ENCODE measurements at places on chromosomes 12 and 14. TPM values are rescaled to one million over a fixed set of nuclear protein-coding genes. Genes with fewer than 3 reads are reported as not detected.

The GRIN2B gene
- 1.5 TPM for total RNA-seq

The SERPINA10 gene
- total RNA-seq = 0.48 TPM

The EPYC gene
- total RNA-seq = not detected

The OTX2 gene
- not detected for total RNA-seq

DNA sequence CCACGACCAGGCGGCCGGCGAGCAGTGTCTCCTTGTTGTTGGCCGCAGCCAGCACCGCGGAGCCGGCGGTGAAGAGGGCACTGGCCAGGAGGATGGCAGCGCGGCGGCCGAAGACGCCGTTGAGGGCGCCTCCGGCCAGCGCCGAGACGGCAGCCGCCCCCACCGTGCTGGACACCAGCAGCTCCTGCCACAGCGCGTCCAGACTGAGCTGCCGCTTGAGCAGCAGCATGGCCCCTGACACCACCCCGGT lies 691 bp downstream of the SLC2A13 start:
- H3K4me3 ChIP-seq = peak overlapping the region; percentile 87
- no peak for DNase-seq
- peak overlapping the region; percentile 84 for H3K27ac ChIP-seq
- H3K27me3 ChIP-seq = no peaks in the 10 kb centered on the region

GRCh38 chr12:103930787-103931735 lies 851 bp downstream of the HSP90B1 start:
- DNase-seq = peak; percentile 42
- peak overlapping the region; percentile 66 for H3K4me3 ChIP-seq
- H3K36me3 ChIP-seq = peaks cover 7% of the 10 kb centered on the region
- H3K27ac ChIP-seq = peak overlapping the region; percentile 88
- H3K27me3 ChIP-seq = no peaks in the 10 kb centered on the region

DNA sequence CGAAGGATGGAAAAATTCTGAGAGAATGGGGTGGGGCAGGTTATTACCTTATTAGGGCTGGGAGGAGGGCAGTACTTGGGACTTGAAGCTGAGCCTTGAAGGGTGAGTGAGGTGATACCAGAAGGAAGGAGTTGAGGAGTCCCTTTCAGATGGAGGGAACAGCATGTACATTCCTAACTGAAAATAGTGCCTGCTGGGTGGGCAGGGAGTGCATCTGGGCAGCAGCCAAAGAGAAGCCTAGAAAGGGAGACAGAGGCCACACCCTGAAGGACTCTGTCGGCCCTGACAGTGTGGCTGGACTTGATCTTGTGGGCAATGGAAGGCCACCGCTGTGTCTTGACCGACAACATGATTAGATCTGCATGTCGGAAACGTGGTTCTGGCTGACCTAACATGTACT lies 147.6 kb downstream of the NDUFA12 start:
- DNase-seq = no peak
- H3K4me1 ChIP-seq = no peaks in the 10 kb centered on the region
- H3K27me3 ChIP-seq = no peaks in the 10 kb centered on the region
- no peak overlapping the region for H3K4me3 ChIP-seq

DNA sequence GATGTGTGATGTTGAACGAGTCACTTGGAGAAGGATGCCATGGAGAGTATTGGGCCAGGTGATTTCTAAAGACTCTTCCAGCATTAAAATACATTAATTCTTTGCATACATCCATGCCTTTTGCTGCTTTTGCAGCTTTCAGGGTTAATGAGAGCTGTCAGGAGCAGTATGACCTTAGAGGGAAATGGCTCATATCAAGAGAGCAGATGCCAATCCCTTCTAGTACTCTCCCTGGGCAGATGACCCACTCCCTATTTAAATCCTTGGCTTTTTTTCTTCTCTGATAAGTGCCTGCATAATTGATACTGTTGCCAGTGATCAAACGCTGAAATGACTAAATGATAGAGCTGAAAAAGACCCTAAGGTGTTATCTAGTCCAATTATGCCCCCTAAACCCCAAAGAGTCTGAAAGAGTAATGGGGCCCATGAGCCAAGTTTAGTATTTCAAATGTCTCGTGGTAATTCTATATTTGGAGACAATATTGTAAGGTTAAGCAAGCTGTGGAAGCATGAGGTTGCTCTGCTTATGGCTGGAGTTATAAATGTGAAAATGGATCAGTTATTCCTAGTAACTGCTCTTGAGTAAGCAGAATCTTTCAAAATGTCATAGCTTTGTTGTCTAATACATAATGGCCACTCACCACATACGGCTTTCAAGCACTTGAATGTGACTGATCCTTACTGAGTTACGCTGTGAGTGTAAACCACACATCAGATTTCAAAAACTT lies 137.3 kb downstream of the ETV6 start:
- no peaks in the 10 kb centered on the region for H3K27me3 ChIP-seq
- no peak overlapping the region for H3K4me3 ChIP-seq
- no peaks in the 10 kb centered on the region for H3K36me3 ChIP-seq
- H3K27ac ChIP-seq = no peak overlapping the region
- DNase-seq = no peak

All from colonic mucosa (tissue), 4 donors.